Activated CD4-positive, alpha-beta memory T cell treated with anti-CD3 and anti-CD28 coated beads for 36 hours (primary cell): ENCODE measurements at places on chromosomes 3 and 15. TPM values are rescaled to one million over a fixed set of nuclear protein-coding genes. Genes with fewer than 3 reads are reported as not detected.

Gene NMNAT3
- 2.3 TPM for total RNA-seq

Gene STRIT1
- not detected for total RNA-seq

Gene A4GNT
- not detected for total RNA-seq

Gene ALG3
- 31.6 TPM for total RNA-seq

Gene GOLGA8R
- 0.56 TPM for total RNA-seq

Gene UNC45A
- total RNA-seq, result 74.3 TPM

Gene GOLGA8B
- total RNA-seq, result 103 TPM

Gene WDR93
- not detected for total RNA-seq

Gene LEKR1
- total RNA-seq, result 0.59 TPM

DNA sequence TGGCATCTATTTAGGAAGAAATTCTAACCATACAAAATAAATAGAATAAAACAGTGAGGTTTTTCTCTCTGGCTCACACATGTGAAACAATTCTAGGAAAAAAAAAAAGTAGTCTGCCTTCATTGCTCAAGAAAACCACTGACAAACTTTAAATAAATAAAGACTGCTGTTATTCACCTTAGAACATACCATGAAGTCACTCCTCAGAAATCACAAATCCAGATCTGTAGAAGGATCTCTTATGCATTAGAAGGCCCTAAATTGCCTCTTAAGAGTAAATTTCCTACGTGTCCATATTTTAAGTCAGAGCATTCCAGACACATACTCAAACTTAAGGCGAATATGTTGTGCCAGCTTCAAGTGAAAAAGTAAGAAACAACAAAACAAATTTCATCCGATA, 217.3 kb downstream of the ZIC4 start:
- DNase-seq, result no peak

DNA sequence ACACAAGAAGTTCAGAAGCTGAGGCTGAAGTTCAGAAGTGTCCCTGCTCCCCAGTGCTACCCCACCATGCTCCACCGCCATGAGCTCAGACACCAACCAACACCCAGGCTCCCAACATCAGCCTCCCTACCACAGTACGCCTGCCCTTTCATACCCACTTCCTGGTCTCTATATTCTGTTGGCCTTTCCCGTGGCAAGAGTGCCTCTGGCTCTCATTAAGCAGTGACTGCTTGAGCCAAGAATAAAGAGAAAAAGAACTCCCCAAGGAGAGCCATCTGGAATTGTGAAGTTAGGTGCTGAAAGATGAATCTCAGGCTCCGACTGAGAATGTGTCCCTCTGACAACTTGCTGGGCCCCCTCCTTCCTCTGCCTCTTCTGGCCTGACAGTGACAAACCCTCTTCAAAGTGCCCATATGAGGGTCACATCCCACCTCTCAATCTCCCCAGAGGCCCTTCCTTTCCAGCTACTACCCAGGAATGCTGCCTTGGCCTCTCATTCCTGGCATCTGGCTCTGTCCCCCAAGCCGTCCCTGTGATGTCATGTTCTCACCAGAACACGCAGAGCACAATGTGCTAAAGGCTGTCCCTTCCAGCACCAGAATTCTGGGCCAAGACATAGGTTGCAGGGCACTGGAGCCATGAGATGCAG, 306.8 kb downstream of the NTRK3 start:
- DNase-seq, result no peak

- no peak for DNase-seq
Observed at GRCh38 chr3:191151653-191152052, 47.4 kb upstream of the OSTN start.

GRCh38 chr15:91553196-91553854, 300.2 kb upstream of the SLCO3A1 start:
- no peak for DNase-seq

- DNase-seq, result no peak
Observed at GRCh38 chr3:30730967-30731366, 124.6 kb downstream of the TGFBR2 start.

GRCh38 chr3:135503065-135503759, 462.3 kb upstream of the PPP2R3A start:
- no peak for DNase-seq

DNA sequence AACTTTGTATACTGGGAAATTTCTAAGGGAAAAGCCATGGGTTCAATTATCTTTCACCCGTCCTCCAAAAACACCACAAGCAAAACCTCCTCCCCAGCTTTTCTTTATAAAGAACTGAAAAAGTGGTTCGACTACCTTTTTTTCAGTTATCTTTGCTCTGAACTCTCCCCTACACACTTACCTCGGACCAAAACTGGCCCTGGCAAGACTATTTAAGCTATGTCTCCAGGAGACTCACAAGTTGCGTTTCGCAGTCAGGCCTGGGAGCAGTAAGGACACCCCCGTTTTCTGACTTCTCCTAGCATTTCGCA, 645 bp downstream of the COPS2 start:
- no peak for DNase-seq

GRCh38 chr15:73765778-73766177, 12.6 kb upstream of the INSYN1 start:
- no peak for DNase-seq

GRCh38 chr3:181558870-181559269, 152.9 kb upstream of the SOX2 start:
- no peak for DNase-seq

DNA sequence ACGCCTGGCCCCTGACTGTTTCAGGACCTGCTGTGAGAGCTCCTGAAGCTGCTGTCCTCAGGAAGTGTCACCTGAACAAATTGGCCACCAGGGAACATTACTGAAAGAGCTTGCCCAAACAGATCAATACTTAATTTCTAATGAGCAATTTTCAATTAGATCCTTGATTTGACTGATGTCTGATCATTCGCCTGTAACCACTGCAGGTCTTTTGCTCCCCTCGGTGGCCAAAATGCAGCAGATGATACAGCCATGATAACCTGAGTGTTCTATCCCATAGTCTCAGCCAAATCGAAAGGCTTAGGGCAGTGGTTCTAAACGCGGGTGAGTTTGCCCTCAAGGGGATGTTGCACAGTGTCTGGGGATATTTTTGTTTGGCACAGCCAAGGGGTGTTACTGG, 57.6 kb upstream of the MEX3B start:
- no peak for DNase-seq

DNA sequence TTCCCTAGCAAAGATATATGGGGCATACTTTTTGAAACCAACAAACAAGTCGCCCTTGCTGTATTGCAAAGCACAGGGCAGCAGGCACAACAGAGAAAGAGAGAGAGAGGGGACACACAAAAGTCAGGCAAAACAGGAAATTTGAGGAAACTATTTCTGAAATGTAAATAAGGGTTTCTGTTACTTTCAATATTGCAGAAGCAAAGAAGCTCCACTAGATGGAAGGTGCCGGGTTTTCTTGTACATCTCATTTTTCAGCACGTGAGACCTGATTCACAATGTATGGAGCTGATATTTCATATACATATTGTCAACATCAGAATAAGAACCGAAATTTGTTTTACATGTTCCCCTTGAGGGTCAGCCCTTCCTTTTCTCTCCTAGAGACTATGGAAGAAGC, 127.4 kb downstream of the FOXP1 start:
- no peak for DNase-seq

- no peak for DNase-seq
Observed at GRCh38 chr3:171776839-171777583, 33.3 kb downstream of the PLD1 start.

GRCh38 chr15:63968122-63968524, 78.2 kb downstream of the DAPK2 start:
- no peak for DNase-seq

- no peak for DNase-seq
Observed at GRCh38 chr15:52068004-52068615, 44.5 kb downstream of the BCL2L10 start.

DNA sequence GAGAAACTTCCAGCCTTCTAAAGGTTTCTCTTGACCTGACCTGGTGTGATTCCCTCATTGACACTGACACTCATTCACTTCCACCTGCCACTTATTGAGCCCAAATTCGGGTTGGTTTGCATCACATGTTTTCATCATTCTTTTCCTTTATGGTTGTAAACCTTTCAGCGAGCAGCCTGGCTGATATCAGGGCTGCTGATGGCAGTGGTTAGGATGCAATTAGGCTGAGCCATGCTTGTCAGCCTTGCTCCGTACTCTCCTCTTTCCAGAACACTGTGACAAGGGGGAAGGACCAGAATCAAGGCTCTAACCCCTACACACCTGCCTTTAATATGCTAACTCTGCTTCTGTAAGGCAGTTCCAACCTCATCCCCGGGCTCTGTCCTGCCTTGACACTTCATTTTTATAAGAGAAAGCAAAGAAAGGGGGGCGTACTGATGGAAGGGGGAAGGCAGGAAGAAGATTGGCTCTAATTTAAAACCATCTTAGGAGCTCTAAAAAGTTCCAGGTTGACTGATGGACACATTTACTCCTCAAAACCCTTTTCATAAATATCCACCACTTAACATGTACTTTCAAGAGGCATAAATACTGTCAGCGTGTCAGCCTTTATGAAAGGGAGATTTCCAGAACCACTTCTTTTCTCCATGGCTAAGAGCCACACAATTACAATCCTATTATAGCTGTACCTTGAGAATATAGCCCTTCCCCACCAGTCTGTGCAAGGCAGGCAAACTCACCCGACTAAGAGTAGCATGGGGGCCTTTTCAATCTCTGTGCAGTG, 5.7 kb downstream of the NMNAT3 start:
- DNase-seq, result no peak

GRCh38 chr3:14765576-14766427, 53.0 kb upstream of the FGD5 start:
- no peak for DNase-seq

- DNase-seq, result no peak
Observed at GRCh38 chr3:98695796-98696195, 67.3 kb upstream of the ST3GAL6 start.

- DNase-seq, result no peak
Observed at GRCh38 chr3:12752809-12753208, 6.2 kb downstream of the TMEM40 start.

GRCh38 chr3:171326717-171327440, 133.3 kb downstream of the TNIK start:
- no peak for DNase-seq

- peak; percentile 79 for DNase-seq
Observed at GRCh38 chr3:46378426-46378942, 7.7 kb downstream of the CCR5 start.

DNA sequence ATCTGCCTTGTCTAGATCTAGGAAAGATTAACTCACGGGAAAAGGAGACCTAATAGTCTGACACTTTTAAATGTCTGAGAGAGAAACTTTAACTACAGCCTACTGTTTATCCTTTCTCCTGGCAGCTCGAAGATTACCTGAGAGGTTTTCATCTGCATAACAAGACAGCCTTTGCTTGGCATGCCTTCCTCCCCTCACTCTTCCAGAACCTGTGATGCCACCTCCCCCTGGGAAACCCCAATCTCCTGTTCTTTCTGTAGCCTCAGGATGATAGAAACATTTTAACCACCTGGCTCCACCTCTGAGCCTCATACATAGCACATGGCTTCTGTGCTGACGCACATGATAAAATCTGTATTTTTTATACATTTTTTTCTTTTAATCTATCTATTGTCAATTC, 420.8 kb downstream of the CNTN6 start:
- DNase-seq, result no peak

DNA sequence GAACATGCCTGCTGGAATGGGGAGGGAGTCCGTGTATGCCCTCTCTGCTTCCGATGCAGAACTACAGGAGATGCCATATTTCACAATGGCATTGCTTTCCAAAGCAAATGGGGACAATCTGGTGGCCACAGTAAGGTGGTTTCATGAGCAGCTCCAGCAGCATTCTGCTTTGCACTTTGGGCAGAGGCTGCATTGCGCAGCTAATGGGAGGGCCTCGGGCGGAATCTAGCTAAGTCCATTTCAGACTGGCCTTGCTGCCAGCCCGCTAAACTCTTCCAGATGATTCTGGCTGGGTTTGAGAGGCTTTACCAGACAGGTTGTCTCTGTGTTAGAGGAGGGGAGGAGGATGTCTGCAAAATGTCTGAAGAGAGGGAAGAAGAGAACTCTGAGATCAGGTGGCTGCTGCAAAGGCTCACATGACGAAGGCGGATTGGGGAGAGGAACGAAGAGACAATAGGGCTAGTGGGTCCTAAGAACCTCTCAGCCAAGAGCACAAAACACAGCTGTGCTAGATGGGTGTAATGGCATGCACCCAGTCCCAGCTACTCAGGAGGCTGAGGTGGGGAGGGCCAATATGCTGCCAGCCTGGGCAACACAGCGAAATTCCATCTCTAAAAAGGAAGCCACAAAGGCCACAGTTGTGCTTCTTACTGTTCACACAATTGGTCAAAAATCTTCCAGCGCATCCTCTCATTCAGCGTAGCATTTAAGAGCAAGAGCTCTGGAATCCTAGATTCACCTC, 63.7 kb downstream of the BDH1 start:
- DNase-seq, result no peak
